Endodermal cell (in vitro differentiated cells): ENCODE measurements at places on chromosomes 2 and 18.

GRCh38 chr2:99035920-99036319 is 99.9 kb upstream of the CRACDL start:
- no peak for DNase-seq

- DNase-seq: no peak
Observed at GRCh38 chr2:170885130-170885791, 43.8 kb upstream of the GORASP2 start.

DNA sequence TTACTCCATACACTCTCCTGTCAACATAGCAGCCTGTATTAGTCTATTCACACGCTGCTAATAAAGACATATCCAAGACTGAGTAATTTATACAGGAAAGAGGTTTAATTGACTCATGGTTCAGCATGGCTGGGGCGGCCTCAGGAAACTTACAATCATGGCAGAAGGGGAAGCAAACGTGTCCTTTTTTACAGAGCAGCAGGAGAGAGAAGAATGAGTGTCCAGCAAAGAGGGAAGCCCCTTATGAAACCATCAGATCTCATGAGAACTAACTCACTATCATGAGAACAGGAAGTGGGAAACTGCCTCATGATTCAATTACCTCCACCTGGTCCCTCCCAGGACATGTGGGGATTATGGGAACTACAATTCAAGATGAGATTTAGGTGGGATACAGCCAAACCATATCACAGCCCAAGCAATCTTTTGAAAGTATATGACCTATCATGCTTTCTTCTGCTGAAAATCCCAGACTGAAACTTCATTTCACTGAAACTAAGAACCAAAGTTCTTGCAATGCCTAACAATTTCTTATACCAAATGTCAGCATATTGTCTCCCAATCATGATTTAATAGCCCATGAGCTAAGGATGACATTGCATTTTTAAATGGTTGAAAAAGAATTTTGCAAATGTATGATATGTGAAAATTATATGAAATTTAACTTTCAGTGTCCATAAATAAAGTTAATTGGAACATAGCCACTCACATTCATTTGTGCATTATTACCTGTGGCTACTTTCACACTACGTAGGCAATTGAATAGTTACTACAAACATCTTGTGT is 686.8 kb upstream of the ZEB2 start:
- DNase-seq: no peak

- no peak for DNase-seq
Observed at GRCh38 chr2:21289551-21289950, 165.8 kb downstream of the TDRD15 start.

DNA sequence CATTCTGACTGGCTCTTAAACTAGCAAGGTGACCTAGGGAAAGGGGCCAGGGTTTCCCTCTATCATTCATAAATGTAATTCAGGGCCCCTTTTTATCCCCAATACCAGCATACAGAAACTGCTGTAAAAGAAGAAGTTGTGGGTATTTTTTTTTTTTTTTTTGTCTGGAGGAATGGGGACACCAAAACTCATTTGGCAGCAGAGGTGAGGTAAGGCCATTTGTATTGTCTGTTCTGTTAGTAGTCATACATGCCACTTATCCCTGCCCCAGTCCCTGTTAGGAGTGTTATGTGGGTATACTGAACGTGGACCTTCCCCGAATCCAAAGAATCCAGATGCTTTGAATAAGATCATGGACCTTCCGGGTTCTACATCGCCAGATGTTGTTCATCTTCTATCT is 1.7 kb downstream of the SEPTIN2 start:
- no peak for DNase-seq

- DNase-seq: no peak
Observed at GRCh38 chr18:64747803-64748202, 598.9 kb upstream of the LINC00305 start.

DNA sequence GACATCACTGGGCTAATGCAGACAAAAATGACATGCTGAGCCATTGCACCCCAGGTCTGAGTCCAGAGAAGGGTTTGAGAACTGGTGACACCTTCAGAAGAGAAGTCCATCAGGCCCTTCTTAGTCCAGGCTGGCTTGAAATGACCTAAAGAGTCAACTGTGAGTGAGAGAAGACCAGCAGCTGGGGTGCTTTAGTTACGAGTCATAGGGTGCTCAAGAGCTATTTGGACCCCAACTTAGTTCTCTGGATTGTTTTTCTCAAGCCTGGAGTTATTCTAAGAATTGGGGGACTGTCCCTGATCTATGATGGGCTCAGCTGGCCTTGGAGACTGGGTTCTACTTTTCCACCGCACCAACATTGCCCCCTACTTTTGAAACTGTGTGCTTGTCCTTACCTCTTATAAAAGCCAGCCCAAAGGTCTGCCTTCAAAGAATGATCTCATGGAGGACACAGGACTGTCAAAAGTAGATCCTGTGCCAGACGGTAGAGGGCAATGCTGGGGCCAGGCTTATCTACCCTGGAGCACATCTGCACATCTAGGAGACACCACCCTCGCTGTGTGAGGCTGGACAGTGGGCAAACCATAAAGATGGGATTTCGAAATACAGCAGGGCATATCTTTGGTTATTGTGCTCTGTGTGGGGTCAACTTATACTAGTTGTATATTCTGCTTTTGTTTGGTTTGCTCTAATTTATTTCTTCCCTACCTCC is 333.0 kb upstream of the SLC14A2 start:
- DNase-seq: no peak

DNA sequence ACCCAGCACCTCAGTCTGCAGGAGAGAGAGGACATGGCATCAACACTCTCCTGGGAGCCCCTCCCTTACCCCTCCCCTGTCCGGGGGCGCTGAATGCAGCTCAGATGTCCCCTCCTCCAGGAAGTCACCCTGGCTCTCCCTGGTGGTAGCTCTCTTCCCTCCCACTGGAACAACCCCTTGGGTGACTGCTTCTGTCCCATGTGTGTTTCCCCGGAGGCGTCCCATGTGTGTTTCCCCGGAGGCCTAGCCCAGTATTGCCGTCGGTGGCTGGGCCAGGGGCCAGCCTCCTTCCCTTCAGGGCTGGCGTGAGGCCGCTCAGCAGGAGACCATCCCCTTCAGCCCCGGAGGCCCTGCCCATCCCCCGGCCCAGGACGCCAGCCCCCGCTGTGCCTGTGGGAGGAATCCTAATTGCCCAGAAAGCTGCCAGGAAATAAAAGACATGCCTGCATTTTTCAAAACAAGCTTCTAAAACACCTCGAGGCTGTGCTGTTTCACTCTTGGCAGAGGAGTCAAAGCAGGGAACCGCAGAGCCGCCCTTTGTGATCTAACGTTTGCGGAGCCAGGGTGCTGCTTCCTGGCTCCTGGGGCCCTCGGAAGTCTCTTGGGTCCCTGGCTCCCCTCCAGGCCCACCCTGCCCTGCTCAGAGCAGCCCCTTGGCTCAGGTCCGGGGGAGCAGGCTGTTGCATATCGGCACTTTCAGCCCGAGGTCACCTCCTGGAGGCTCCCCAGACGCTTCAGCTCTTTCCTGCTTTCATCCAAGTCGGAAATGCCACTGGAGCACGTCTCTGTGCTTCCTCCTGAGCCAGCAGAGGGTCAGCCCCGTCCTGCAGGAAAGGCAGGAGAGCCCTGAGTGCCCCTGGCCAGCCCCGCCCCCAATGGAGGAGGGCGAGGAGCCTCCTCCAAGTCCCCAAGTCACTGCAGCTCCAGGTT is 11.4 kb downstream of the SNED1 start:
- DNase-seq: peak; percentile 91

DNA sequence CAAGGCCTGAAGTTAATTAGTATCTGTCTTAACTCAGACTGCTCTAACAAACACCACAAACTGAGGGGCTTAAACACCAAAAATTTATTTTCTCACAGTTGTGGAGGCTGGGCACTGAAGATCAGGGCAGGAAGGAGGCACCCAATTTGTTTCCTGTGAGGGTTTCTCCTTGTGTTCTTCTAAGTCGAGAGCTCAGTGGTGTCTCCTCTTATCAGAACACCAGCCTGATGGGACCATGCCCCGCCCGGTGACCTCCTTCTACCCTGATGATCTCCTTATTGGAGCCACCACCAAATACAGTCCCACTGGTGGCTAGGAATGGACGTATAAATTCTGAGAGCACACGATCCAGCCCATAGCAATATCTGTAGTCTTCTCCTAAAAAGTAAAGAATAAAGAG is 20.5 kb downstream of the TMEM18 start:
- no peak for DNase-seq

GRCh38 chr2:8230466-8230865 is 451.4 kb upstream of the ID2 start:
- no peak for DNase-seq

GRCh38 chr2:127575941-127576432 is 40.5 kb downstream of the MYO7B start:
- DNase-seq: no peak

DNA sequence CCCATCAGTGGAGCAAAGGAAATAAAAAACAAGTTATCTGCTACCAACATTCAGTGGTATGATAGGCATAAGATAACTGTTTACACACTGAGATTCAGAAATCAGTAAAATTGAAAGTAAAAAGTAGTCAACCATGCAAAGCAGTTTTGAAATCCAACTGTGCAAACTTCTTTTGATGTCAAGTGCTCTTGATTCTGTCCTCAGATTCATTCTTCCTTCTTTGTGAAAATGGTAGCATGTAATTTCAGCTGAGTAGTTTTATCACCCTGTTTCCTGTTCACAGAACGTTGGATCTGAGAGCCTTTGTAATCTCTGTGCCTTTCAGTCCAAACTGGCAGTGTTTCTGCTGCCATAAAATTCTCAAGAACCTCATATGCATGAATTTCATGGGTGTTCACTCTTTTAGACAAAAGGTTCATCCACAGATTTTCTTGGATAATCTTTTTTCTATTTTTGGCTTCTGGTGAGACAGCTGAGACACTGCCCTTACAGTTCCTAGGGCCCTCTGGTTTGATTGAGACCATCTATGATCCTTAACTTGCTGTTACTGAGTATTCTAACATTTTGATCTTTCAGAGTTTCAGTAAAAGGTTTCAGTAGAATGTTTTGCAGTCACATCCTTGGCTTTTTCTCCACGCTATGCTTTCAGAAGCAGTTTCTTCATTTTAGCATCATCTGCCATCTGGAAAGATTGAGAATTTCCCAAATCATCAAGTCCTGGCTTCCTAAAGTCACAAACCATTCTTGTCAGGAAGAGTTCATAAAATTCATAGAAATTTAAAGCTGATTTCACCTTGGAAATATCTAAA is 272.3 kb upstream of the EPHA4 start:
- DNase-seq: no peak

- DNase-seq: no peak
Observed at GRCh38 chr2:227932403-227932802, 61.0 kb downstream of the DAW1 start.

GRCh38 chr2:113876503-113877387 is 13.1 kb upstream of the ACTR3 start:
- DNase-seq: peak; percentile 69

- DNase-seq: no peak
Observed at GRCh38 chr2:157441072-157441454, 2.8 kb downstream of the CYTIP start.

DNA sequence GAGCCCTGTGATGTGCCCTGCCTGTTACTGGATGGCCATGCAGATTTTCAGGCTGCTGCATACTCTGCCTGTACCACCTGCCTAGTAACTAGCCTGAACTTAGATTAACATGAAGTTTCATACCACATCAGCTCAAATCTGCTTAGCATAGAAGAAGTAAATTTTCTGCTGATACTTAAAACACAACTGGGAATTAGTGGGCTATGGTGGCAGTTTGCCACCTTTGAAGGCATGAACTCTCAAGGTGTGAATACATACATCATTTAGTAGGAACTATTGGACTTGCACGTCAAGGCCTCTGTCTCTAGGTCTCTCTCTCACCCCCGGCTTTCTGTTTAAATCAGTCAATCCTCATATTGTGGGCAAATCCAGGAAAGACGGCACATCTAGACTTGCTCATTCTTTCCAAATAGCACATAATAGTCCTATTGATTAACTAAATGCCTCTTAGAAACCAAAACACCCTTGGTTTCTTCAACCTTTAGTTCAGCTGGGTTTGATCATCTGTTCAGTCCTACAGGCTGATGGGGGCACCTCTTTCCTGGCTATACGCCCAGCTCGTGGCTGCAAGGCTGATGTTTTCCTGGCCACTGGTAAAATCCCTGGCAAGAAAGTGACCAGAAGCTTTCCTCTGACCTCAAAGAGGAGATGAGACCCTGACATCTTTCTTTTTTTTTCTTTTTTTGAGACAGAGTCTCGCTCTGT is 58.4 kb downstream of the ALPK2 start:
- DNase-seq: no peak

GRCh38 chr18:22613788-22614187 is 196.1 kb upstream of the CTAGE1 start:
- no peak for DNase-seq

- peak; percentile 84 for DNase-seq
Observed at GRCh38 chr2:110741491-110741980, 9.2 kb downstream of the ACOXL start.

DNA sequence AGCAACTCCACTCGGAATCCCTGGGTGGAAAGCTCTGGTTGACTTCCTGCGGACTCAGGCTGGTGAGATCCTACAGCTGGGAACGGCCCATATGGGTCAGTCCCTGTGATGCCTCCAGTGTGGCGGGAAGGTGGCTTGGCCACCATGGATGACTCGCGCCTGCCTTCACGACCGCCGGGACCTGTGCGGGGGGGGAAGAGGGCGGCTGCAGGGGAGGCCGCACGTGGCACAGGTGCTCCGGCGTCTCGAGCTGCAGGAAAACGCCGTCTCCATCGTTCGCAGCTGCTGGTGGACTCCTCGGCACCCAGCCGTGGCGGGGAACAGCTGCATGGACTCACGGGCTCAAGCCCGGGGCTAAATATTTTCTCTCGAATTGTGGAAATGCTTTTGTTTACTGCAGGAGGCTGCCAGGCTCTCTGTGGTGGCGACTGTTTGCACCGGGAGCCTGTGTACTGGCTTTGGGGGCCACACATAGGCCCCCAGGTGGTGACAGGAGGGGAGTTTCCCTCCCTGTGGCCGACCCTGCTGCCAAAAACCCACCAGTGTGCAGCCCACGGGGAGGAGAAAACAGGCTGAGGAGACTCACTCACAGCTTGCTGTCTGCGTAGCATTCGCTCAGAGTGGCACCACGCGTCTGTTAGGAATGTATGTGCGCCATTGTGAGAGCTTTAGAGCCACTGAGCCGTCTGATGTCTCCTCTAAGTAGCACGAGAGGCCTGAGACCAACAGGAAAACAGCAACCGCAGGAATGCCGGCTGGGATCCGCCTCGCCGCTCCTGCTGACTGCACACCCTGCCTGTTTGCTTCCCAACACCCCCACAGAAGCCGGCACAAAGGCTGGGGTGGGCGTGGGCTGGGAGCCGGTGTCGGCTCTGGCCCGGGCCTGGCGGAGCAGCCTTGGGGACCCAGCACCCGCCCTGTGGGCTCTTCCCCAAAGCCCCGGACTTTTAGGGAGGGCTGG is 89.2 kb downstream of the NFATC1 start:
- DNase-seq: no peak

GRCh38 chr2:85341269-85342029 is 12.9 kb downstream of the RETSAT start:
- DNase-seq: no peak

- no peak for DNase-seq
Observed at GRCh38 chr18:26159353-26159752, 25.7 kb downstream of the PSMA8 start.

- DNase-seq: peak; percentile 92
Observed at GRCh38 chr2:219352448-219353023, 20.0 kb upstream of the RESP18 start.

- peak; percentile 70 for DNase-seq
Observed at GRCh38 chr2:16012626-16013358, 72.4 kb downstream of the MYCN start.

GRCh38 chr2:126893606-126894005 is 5.1 kb upstream of the TEX51 start:
- DNase-seq: peak; percentile 22

- DNase-seq: peak; percentile 18
Observed at GRCh38 chr2:128409326-128410034, 90.8 kb upstream of the HS6ST1 start.
